Sigmoid colon (tissue), 7 donors: ENCODE measurements at places on chromosomes 6 and 20. TPM values are rescaled to one million over a fixed set of nuclear protein-coding genes. Genes with fewer than 3 reads are reported as not detected.

- DNase-seq, result no peak
Observed at GRCh38 chr6:111884068-111884467, 10.8 kb upstream of the FYN start.

Gene RHAG
- 0.81 TPM for total RNA-seq

Gene SLA2
- not detected for total RNA-seq

DNA sequence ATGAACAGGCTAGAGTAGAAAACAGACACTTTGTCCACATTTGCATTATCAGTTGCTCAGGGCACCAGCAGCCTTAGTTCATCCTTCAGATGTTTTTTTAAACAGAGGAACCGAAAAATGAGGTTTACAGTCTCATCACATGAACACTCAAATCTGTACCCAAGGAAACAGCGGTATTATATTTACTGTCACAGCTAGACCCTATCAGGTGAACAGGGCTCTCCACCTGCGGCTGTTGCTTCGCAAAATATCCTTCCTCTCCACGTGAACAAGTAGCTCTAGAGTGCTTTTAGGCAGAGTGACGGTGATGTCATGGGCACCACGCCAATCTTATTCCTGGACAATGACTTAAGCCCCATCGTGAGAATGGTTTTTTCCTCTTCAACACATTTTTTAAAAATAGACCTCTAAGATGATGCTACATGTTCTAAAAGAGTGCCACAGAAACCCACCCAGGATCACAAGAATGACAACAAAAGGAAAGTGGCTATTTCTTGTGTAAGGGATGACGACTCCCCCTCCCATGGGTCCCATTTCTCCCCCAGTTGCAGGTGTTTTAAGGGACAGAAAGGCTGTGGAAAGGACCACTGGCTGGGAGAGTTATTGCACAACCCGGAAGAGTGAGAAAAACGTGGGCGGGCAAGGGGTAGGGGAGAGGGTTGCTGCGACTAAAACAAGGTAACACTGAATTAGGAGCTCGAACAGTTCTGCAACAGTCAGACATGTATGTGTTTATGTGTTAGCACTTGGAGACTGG lies 77.7 kb downstream of the EFHC1 start:
- DNase-seq, result peak; percentile 82
